ENCODE measurements at places on chromosomes 7 and 10. TPM values are rescaled to one million over a fixed set of nuclear protein-coding genes. Genes with fewer than 3 reads are reported as not detected.

DNA sequence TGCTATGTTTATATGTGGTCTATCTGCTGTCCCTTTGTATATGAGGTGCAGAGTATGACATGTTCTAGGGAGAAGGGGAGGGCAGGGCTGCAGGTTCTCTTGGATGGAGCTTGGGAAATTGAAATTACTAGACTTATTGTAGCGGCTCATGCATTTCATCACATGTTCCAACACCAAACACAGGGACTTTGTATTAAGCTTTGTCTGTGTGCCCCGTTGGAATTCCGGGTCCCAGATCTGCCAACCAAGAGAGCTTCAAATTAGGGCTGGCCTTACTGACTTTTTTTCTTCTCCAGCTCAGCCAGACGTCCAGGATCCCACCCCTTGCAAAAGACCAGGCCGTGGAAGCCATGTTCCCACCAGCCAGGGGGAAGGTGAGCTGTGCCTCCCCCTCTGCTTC lies 3.4 kb downstream of the ZNF789 start:
- DNase-seq: no peak

CYP2C19 gene
- total RNA-seq: not detected

FGFR2 gene
- total RNA-seq: 0.13 TPM

OPALIN gene
- total RNA-seq: not detected

- DNase-seq: no peak
Measured at GRCh38 chr7:7256731-7257274, 74.5 kb downstream of the C1GALT1 start.

MYOF gene
- 62.8 TPM for total RNA-seq

- no peak for DNase-seq
Measured at GRCh38 chr7:24152877-24153472, 131.0 kb upstream of the NPY start.

- no peak for DNase-seq
Measured at GRCh38 chr10:69810675-69811397, 9.1 kb downstream of the COL13A1 start.

NRAP gene
- not detected for total RNA-seq

NRBF2 gene
- total RNA-seq: 28.3 TPM

GRCh38 chr10:113691381-113691780 lies 11.7 kb downstream of the CASP7 start:
- no peak for DNase-seq

GRCh38 chr10:26555719-26556368 lies 117.7 kb downstream of the APBB1IP start:
- no peak for DNase-seq

TUBB8 gene
- total RNA-seq: not detected

- DNase-seq: no peak
Measured at GRCh38 chr10:62980687-62981086, 152.4 kb upstream of the NRBF2 start.

DNA sequence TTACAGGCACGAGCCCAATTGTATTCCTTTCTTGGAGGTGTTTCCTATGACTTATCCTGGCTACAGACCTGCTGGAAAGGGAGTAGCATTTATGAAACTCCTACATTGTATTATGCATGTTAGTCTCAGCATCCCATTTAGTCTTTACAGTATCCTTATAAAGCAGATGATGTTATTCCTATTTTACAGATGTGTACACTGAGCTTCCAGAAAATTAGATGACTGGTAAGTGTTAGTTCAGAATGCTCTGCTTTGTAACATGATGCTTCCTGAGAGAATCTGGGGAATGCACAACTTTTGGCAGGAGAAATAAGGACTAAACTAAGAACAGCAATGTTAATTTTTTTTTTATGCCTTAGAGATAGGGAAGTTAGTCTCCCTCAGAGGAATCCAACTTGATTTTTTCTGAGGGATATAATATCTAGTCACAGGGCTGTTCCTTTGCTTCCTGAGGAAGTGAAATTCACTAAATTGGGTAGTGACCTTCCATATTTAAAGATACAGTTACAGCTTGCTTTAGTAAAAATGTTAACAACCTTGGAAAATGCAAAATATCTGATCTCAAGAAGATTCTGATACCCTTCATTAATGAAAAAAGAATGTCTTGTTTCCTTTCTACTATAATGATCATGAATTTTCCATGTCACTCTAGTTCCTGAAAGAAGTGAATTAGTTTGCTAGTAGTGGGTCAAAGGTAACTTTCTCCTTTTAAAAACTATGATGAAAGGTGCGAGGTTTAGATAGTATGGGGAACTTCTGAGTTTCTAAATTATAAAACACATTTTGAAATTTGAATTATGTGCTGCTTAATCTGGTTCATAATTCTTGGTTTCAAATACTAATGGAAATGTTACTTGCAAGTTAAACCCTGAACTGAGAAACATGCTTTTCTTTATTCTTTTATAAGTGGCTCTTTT lies 194.0 kb upstream of the PRPS1L1 start:
- DNase-seq: no peak

- no peak for DNase-seq
Measured at GRCh38 chr7:54992871-54993475, 25.8 kb upstream of the EGFR start.

DNA sequence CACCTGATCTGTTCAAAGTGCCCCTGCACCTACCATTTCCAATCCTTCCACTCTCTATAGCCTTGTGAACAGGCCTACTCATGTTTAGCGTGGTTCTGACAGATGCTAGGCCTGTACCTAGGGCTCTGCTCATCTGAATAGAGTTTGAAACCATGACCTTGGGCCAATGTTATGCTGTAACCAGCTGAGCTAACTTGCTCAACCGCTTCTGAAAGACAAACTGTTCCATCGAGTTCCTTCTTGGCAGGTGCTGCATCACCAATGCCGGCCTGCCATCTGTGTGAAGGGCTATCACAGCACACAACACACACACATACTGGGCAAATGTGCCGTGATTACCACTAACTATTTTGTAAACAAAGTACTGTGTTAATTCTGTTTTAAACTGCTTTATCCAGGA lies 419.0 kb upstream of the GALNT17 start:
- DNase-seq: no peak

- DNase-seq: no peak
Measured at GRCh38 chr7:47500103-47500563, 81.8 kb downstream of the TNS3 start.

DNA sequence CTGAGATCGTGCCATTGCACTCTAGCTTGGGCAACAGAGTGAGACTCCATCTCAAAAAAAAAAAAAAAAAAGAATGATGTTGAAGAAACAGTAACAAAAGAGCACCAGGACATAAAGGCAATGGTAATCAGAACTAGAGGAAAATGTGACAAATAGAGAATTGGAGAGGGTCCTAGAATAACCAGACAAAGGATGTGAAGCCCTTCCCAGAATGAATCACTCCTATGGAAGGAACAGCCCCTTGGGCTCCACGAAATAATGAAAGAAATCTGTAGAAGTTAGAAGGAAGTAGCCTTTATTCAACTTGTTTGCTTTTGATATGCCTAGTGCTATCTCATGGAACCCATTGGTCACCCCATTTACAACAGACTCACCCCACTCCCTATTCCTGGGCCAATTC lies 169.2 kb downstream of the SUGCT start:
- DNase-seq: no peak

- no peak for DNase-seq
Measured at GRCh38 chr10:72276421-72277339, 3.0 kb downstream of the DDIT4 start.

DNA sequence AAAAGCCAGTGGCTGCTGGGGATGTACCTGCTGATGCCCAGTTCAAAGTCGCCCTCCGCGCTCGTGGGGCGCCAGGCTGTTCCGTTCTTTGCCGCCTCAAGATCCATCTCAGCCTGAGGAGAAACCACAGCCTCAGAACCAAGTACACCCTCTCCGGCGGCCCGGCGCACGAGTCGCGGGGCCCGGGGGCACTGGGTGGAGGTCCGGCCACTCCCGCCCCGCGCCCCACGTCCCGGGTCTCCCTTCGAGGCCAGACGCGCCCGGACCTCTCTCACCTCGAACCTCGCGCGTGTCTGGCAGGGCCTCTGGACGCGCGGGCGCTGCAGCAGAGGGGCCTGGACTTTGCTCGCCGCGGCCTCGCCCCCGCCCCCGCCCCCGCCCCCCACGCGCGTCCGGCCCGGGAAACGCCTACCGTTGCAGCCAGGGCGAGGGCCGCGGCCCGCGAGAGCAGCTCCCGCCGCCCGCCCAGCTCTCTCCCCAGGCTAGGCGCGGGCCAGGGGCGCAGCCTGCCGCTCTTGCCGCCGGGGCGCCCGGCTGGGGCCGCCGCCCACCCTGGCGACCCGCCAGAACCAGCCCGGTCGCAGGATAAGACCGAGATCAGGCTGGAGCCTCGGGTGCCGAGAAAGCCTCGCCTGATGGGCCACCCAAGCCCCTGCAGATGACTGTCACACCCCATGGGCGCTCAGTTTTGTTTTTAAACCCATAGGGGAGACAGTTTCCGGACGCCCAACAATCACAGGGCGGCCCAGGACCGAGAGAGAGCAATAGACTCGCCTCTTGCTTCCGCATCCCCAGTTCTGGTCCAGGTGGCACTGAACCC lies at the start of gene ABCB4:
ABCB4 (minus strand) TSS at position 322 of the 820 bp plus-strand sequence; CDS start at position 107, 215 bp downstream.
- DNase-seq: no peak

LAMB1 gene
- total RNA-seq: not detected

CFAP58 gene
- not detected for total RNA-seq

DNA sequence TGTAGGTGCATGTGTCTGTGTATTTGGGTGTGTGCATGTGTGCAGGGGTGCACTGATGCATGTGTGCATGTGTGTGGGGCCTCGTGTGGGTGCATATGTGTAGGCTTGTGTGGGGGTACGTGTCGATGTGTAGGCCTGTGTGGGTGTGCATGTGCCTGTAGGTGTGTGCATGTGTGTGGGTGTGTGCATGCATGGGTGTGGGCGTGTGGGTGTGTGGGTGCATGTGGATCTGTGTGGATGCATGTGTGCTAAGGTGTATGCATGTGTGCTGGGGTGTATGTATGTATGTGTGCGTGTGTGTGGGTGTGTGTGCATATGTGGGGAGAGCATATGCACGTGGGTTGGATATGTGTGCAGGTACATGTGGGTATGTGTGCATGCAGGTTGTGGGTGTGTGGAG lies 73.2 kb downstream of the NKX6-2 start:
- DNase-seq: no peak

AOC1 gene
- not detected for total RNA-seq

- no peak for DNase-seq
Measured at GRCh38 chr7:106864298-106865081, 592 bp upstream of the PIK3CG start.
